ENCODE measurements at places on chromosomes 5 and 9.

- peak; percentile 28 for DNase-seq
These were observed 2.8 kb downstream of the ST8SIA4 start for GRCh38 chr5:100900142-100900795.

- no peak for DNase-seq
These were observed 50.7 kb upstream of the GARNL3 start for GRCh38 chr9:127213859-127214258.

DNA sequence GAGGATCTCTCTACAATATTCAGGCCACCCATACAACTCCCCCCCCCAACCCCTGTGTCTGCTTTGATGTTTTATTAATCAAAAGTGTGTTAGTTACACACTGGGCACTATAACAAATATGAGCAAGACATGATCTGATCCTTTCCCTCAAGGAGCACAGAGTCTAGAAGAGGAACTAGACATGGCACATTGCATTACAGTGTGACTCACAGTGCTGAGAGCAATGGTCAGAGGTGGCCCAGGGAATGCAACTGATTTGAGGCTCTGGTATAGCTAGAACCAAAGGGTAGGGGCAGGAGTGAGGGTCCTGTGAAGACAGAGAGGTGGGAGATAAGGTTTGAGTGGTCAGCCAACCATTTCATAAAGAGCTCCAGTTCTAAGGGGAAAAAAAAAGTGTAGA lies 539.2 kb downstream of the ACTL7B start:
- DNase-seq: no peak

- no peak for DNase-seq
These were observed 16.6 kb downstream of the SPTLC1 start for GRCh38 chr9:92098638-92099037.

DNA sequence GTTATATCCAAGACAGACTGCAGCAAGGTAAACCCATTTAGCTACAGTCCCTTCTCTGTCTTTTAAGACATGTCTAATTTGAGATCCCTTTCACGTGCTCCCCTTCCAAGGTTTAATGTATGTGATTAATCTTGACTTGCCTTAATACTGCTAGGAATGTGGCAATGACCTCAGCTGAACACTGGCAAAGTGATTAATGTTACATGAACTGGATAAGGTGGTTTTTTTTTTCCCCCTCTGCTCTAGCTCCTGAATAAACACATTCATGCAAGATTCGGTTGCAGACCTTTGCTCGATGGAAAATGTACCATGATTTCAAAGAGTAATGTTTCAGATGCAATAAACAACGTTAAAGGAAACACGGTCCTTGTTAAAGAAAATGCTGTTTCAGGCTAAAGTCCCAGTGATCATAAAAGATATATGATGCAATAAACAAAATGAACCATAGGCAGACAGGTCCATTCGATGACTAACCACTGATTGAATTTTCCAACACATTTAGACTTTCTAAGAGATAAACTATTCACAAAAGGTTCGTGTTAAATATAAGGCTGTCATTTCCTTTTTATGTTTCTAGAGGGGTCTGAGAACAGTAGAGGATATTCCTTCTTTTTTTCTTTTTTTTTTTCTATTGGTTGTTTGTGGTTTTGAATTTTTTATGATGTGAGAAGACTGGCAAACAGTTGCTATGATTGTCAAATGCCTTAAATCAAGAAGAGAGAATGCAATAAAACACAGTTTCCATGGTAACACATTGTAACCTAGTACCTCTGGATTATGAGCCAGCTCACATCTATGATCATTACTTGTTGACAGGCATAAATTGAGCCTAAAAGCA lies 44.7 kb upstream of the ZNF608 start:
- DNase-seq: peak; percentile 87

DNA sequence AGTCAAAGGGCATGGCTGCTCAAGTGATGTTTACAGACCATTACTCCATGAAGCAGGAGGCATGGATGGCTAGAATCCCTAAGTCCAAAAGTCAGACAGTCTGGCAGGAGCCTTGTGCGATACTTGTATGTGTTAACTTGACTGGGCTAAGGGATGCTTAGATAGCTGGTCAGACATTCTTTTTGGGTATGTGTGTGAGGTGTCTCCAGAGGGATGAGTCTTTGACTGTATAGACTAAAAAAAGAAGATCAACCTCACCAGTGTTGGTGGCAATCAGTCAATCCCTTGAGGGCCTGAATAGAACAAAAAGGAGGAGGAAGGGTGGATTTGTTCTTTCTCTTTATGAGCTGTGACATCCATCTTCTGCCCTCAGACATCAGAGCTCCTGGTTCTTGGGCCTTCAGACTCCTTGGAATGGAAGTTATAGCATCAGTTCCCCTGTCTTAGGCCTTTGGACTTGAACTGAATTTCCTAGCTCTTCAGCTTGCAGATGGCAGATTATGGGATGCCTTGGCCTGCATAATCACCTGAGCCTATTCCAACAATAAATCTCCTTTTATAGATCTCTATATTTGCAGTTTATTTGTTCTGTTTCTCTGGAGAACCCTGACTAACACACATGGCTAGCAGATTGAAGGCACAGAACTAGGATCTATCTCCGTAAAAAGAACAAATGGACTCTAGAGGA lies 9.7 kb upstream of the HSPB3 start:
- no peak for DNase-seq

DNA sequence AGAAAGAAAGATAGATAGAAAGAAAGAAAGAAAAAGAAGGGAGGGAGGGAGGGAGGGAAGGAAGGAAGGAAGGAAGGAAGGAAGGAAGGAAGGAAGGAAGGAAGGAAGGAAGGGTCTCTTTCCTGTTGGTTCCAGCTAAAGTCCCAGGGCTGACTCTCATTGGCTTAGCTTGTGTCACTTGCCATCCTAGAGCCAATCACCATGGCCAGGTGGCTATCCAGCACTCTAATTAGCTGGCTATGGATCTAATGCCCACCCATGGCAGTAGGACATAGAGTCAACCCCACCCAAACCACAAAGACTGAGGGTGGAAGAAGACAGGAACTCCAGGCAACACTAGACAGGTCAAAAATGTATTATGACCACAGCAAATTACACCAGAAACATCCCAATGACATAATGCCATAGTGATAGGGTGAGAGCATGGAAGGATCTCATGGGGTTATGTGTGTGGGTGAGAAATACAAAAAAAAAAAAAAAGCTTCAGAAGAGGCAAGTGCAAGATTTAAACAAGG lies 10.8 kb upstream of the CPLX2 start:
- DNase-seq: no peak

- DNase-seq: no peak
These were observed 28.1 kb upstream of the GSN start for GRCh38 chr9:121239851-121240250.

GRCh38 chr5:7000310-7000709 lies 287.1 kb downstream of the TENT4A start:
- DNase-seq: no peak

GRCh38 chr5:54517174-54517511 lies 416 bp upstream of the SNX18 start:
- DNase-seq: no peak

DNA sequence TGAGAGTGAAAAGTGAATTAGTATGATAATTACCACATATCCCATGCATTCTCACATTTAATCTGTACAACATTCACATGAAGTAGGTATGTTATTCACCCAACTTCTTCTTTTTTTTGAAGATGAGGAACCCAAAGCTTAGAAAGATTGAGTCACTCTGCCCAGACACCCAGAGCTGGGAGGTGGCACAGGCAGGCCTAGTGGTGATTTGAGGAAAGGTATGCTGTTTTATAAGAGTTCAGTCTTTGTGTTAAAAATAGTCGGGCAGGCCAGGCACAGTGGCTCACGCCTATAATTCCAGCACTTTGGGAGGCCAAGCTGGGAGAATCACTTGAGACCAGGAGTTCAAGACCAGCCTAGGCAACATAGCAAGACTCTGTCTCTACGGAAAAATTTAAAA lies 285.3 kb downstream of the NR3C1 start:
- DNase-seq: no peak

GRCh38 chr5:32935283-32935682 lies 224.2 kb downstream of the NPR3 start:
- DNase-seq: no peak

GRCh38 chr5:2748861-2749513 lies 2.5 kb downstream of the IRX2 start:
- no peak for DNase-seq

- no peak for DNase-seq
These were observed 581.2 kb downstream of the CDH18 start for GRCh38 chr5:19406576-19407365.

- no peak for DNase-seq
These were observed 228.9 kb downstream of the KIAA0825 start for GRCh38 chr5:94389515-94389899.

GRCh38 chr5:41112486-41113455 lies 41.6 kb upstream of the MROH2B start:
- no peak for DNase-seq

- no peak for DNase-seq
These were observed 8.4 kb downstream of the IRX2 start for GRCh38 chr5:2742921-2743679.

- DNase-seq: no peak
These were observed 51.7 kb downstream of the LPAR1 start for GRCh38 chr9:110986529-110986928.

DNA sequence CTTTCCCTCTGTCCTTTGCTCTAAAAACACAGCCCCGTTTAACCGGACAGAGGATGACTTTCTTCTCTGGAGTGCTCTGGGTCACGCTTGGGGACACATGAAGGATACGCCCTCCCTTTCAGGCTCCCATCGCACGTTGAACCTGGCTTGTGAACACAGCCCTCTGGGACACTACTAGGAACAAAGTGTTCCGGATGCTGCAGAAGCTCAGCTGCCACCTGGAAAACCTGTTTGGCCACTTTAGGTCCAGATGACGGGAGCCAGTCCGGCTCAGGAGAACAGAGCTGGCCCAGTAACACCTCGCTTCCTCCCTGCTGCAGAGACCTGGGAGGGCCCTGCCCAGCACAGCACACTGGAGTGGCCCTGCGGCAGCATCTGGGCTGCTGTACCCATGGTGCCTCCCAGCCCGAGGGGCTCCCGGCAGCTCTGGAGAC lies 60.1 kb downstream of the GADD45G start:
- no peak for DNase-seq

- DNase-seq: no peak
These were observed 99.0 kb upstream of the FBN2 start for GRCh38 chr5:128637031-128637430.

- DNase-seq: no peak
These were observed 4.5 kb downstream of the AK6 start for GRCh38 chr5:69364850-69365249.

DNA sequence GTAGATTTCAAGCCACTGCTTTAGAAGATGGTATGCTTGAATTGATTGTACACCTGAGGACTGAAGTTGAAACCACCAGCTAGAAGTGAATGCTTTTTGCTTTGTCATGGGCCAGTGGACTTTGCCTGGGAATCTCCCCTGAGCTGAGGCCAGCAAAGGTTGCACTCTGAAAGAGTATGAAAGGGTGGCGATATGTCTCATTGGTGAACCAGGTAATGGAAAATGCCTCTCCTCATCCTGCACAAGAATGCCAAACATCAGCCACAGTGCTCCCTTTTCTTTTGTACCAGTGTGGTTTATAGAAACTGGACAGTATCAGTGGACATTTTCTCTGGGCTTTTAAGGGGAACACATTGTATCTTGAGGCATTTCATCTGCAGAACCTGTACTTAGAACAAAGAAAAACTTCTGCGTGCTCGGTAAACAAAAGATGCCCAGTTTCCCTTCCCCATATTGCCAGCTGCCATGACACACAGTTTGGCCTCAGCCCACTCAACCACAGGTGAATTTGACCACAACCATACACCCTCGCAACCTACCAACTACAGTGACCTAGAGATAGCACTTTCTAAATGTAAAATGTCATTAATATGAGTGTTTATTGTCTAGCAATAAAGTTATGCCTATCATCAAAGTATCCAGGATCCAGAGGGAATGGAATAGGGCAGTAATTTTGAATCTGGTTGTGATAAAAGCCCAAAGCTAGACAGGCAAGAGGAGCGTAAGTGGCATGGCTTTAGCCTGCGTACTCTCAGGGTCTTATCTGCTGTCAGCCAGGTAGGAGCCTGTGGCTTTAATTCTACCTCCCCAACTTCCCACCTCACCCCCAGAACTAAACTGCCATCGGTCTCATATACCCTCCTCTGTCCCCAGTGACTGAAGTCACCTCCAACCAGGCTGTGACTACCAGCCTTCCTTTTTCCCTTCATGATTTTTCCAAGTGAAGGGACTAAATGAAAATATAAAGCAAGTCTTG lies 79.5 kb upstream of the LHFPL2 start:
- no peak for DNase-seq

DNA sequence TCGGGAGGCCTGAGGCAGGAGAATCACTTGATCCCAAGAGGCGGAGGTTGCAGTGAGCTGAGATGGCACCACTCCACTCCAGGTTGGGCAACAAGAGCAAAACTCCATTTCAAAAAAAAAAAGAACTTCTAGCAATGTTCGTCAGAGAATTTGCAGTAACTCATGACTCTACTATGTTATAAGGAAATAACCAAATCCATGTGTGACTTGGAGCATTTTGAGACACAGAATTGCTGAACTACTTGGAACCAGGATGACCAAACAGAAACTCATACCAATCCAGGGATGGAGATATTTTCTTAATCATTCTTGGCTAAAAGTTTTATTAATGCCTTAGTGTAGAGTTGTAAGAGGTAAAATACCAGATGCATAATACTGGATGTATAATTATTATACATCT lies 99.9 kb upstream of the BNC2 start:
- no peak for DNase-seq

All from renal pelvis (tissue), 12 donors.